ENCODE measurements at places on chromosomes 16 and 17.

DNA sequence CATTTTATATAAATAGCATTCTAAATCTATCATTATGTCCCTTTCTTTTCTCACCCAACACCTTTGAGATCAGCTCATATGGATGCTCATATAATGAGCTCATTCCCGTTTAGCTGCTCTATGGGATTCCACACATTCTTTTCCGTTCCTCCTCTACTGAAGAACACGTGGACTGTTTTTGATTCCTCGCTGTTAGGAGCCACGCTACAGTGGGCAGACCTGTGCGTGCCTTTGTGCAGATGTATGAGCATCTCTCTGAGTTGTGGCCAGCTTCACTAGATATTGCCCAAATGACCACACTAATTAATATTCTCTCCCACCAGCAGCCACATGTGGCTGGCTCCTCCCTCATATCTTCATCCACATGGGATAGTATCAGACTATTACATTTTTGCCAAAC, 6.0 kb upstream of the TNFRSF13B start:
- ATAC-seq, result no peak

- peak; percentile 40 for ATAC-seq
These were observed 126.2 kb downstream of the MRM1 start for GRCh38 chr17:36727577-36727976.

DNA sequence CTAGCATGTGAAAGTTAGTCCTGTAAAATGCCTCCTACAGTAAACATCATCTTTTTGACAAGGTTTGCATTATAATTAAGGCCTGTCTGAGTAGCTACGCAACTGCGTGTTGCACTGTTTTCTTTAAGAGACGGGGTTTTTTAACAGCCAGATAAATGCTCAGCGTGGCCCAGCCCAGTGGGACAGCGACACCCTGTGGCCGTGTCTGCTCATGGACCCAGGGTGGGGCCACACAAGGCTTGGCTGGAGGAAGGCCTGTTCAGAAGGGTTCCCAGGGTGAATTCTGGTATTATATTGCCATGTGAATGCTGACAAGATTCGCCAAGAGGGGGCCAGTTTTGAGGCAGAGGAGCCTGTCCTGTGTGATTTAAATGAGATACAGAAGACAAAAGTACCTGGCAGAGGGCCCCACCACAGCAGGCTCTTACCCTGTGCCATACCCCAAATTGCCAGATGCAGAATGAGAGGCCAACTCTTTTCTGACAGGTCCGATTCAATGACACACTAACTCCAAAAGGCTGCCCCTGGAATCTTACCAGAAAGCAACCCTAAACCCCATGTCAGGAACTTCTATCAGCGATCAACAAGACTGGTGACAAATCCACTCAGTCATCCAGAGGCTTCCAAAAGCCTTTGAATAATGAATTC, 65.9 kb upstream of the IRX6 start:
- ATAC-seq, result no peak

DNA sequence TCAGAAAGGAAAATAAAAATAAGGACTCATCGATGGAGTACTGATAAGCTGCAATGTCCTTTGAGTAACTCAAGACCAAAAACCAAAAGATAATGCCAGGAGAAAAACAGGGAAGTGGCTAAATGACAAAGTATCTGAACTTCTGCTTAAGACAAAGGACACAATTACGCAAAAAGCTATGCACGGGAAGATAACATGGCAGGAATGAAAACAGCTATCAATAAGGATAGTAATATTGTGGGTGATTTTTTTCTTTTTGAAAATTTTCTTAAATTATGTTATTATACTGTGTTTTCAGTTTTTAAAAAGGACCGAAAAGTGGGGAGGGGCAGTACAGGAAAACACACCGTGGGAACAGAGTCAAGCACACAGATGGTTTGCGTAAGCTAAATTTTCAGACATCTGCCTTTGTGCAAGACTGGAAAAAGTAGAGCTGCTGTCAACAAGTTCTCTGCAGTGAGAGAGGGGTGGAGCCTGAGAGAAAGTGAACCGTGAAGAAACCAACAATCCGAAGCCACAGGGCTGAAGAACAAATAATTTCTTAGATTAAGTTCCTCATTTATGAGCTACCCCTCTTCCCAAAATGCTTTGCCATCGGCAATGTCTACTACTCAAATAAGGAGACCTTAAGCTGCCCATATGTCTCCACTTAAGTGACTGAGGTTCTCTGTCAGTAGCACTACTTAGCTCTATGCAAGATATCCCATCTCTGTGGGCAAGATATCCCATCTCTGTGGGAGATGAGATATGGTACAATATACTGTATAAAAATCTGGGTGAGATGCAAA, 99.9 kb upstream of the CORO6 start:
- ATAC-seq, result peak; percentile 67

- ATAC-seq, result no peak
These were observed 135.5 kb downstream of the HAPSTR1 start for GRCh38 chr16:9226924-9227323.

- ATAC-seq, result no peak
These were observed 2.8 kb upstream of the SEZ6 start for GRCh38 chr17:29008591-29008990.

DNA sequence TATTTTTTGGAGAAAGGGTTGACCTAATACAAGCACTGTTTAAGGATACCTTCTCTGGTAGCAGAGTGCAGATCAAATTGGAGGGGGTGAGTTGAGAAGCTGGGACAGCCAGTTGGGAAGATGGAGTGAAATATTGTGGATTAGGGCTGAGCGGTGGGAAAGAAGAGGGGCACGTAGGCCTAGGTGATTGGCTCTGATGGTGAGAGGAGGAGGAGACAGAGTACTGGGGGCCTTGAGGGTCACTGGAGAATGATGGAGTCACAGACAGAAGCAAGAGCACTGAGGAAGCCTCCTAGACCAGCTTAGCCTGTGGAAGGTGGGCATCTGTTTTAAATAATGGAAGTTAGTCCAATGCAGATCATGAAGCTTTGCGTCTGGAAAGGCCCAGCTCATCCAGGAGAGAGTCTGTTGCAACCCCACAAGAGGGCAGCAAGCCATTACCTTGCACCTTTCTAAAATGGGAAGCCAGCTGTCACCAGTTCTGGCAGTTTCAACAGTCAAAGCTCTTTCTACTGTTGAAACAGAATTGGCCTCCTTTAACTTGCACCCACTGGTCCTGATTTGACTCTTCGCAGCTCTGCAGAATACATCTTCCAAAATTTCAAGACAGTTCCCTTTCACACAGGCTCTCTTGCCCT, 11.8 kb downstream of the SLC9A5 start:
- peak; percentile 81 for ATAC-seq

DNA sequence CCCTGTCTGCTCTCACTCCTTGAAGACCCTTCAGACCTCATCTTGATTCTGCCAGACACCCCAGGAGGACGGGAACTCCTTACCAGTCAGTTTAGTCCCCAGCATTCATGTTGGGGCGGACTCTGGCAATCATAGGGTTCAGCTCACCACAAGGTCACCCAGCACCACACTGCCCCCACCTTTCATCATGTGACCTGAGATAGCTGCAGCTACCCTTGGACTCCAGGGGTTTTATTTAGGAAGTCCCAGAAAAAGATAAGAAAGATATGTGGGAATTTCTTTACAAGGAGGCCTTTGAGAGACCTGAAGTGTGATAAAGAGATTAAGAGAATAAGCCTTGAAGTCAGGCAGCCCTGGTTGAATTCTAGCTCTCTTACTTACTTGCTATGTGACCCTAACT, 59.8 kb upstream of the NLK start:
- ATAC-seq, result no peak

DNA sequence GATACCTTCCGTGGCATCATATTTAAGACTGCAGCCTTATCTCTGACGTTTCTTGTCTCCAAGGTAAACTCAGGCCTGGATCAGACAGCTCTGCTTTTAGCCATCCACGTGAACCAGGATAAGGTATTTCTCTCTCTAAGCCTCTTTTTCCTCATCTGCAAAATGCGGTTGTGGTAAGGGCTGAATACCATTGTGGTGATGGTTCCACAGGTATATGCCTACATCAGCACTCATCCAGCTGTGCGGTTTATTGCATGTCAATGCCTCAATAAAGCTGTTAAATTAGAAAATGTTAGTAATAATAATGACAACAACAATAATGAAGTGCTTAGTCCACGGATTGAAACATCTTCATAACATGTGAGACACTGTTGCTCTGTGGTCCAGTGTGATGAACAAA, 104.4 kb downstream of the GRIN2A start:
- ATAC-seq, result no peak

DNA sequence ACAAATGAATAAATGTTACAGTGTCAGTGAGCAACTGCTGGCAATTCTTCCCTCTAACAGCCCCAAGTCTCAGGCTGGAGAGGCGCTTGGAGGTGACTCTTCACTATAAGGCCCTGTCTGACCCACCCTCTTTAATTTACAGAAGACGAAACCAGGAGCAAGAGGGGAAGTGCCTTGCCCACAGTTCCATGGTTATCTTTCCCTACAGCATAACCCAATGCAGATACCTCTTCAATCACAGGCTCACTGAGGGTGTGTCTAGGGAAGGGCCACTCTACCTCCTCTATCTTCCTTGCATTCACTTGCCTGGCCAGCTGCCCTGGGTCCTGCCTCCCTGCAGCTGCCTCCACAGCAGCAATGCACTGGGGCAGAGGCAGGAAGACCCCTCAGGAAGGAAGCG, 9.6 kb upstream of the N4BP1 start:
- ATAC-seq, result no peak

DNA sequence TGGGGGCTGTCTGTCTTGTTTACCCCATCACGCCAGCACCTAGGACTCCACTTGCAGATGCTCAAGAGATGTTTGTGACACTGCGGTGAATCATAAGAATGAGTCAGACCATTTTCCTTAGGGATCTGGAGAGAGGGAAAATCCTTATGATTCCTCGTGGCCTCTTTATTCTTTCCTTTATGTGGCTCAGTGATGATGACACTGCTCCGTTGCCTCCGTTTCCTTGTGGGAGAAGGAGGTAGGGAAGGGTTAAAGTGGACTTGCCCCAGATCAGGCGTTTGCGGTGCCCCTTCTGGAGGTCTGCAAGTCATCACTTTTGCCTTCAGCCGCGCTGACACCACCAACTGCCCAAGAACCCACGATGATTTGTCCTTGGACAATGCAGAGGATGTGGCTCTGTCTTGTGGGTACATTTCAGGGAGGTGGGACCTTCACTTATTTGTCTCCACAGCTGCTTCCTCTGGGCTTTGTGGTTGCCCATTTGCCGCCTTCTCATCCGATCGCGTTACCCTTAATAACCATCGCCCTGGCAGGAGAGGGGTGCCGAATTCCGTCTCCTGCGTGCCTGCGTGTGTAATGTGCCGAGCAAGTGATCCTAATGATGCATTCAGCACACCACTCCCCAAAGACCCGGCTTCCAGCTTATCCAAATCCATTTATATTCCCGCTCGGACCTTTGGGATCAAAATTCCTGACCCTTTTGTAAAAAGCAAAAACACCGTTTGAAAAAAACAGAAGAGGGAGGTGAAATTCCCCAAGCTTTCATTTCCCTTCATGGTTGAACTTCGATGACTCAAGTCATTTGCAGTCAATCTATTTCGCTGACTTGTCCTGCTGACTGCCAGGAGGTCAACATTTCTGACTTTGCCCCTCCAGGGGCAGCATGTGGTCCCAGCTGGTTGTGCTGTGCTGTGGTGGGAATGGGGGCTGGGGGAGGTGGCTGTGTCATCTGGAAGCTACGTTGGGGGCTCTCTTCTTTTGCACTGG, 87.2 kb upstream of the IRX3 start:
- ATAC-seq, result peak; percentile 91

GRCh38 chr16:70437017-70437581, 1.8 kb downstream of the ST3GAL2 start:
- peak; percentile 57 for ATAC-seq

DNA sequence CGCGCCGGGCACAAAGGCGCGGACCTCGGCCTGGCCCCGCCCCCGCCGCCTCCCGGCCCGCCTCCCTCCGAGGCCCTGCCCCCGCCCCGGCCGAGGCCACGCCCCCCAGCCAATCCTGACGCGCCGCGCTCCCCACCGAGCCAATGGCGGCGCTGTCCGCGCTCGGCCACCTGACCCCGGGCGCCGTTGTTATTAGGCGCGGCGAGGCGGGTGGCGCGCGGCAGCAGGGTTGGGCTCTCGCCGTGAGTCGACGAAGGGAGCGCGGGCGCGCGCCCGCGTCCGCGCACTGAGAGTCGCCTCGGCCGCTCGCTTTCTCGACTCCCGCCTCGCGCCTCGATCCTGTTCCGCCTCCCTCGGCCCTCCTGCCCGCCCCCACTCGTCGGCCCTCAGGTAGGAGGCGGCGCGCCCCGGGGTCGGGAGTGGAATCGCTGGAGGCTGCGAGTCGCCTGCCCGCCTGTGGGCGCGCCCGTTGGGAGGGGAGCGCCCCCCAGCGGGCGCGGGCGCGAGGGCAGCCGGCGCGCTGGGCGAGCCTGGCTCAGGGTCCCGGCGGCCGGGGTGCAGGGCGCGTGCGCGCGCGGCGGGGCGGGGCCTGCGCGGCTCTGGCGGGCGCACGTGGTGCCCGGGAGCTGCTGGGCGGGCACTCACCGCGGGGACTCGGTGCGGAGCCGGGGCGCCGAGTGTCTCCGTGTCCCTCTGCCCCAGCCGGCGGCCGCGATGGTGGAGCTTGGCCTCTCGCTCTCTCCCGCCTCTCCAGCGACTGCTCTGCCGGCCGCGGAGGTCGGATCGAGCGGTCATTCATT, 405 bp upstream of the CBLN1 start:
- peak; percentile 94 for ATAC-seq

- ATAC-seq, result no peak
These were observed 124.5 kb downstream of the GAS7 start for GRCh38 chr17:10073941-10074340.

- ATAC-seq, result peak; percentile 60
These were observed 786 bp upstream of the CACNA1G start for GRCh38 chr17:50559674-50560184.

DNA sequence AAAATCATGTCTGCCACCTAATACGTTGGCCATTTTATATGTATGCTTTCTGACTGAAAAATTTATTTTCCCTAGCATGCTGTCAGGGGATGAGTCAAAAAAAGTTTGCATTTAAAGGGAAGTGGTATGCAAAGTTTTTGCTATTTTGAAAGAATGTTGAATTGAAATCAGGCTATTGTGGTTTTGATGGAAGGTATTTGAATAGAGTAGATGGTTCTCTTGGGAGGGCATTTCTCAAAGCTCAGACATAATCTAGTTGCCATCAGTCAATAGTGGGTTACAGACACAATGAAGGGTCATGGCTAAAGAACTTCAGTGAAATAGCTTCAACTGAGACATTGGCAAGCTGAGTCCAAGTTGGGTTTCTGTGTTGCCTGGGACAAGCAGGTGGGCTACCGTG, 102.4 kb downstream of the MAP2K6 start:
- no peak for ATAC-seq

GRCh38 chr16:81729451-81729850, 49.6 kb upstream of the PLCG2 start:
- no peak for ATAC-seq

GRCh38 chr17:73419881-73420280, 108.1 kb upstream of the CDC42EP4 start:
- ATAC-seq, result no peak

- ATAC-seq, result no peak
These were observed 26.1 kb upstream of the MLKL start for GRCh38 chr16:74726716-74727115.
